ENCODE measurements at places on chromosomes 2 and 18.

DNA sequence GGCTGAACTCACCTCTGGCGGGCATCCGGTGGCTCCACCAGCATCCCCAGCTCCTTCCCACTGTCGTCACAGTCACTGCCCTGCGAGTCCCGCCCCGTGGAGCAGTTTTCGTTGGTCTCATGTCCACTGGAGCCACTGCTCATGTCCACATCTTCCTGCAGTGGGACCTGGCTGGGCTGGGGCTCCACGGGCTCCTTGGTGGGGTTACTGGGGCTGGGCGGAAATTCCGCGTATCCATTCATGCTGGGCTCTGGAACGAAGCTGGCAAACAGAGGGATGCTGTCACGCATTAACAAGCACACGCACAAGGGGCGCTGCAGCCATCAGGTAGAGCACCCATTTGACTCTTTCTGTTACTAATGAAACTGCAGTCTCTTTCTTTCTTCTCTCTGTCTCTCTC is 10.7 kb downstream of the PER2 start:
- no peak for DNase-seq

- no peak for DNase-seq
Observed at GRCh38 chr2:105814291-105814940, 69.7 kb downstream of the NCK2 start.

GRCh38 chr18:811182-811891 is 705 bp downstream of the YES1 start:
- no peak for DNase-seq

GRCh38 chr2:11866358-11867335 is 120.2 kb downstream of the LPIN1 start:
- no peak for DNase-seq

- no peak for DNase-seq
Observed at GRCh38 chr2:118048401-118048800, 34.5 kb upstream of the CCDC93 start.

GRCh38 chr18:57273194-57273593 is 79.2 kb upstream of the ST8SIA3 start:
- no peak for DNase-seq

DNA sequence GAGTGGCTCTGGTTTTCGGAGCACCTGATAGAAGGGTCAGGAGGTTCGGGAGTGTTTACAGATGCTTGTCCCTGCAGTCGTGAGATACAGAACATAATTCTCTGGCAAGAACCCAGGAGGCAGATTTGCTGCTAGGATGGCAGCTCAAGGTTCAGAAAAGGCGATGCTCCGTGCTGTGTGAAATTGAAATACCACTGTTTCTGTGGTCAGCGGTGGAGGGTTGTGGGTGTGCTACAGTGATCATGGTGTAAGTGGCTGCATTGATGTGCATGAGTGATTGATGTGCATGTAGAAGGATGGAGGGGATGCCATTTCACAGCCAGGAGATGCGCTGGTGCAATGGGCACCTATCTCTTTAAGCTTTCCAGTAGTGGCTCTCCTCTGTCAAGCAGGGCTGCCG is 322.1 kb downstream of the GALR1 start:
- DNase-seq = no peak

- DNase-seq = no peak
Observed at GRCh38 chr2:207252979-207253645, 87.4 kb upstream of the KLF7 start.

All from kidney glomerular epithelial cell (primary cell).